ENCODE measurements at places on chromosomes 5 and 9.
A peak's percentile ranks its signal among the peaks of the same experiment; 100 is the strongest.

DNA sequence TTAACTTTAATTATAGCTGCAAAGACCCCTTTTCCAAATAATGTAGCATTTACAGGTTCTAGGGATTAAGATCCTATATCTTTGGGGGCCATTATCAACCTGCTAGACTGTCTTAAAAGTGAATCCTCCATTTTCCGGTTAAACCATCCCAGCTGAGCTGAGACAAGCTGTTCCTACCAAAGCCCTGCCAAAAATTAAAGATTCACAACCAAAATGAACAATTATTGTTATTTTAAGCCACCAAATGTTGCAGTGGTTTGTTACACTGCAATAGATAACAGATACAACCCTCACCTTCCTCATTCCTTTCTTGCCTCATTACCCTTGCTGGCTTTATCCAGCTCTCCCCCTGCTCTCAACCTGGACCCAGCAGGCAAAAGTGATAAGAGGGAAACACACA is 343.4 kb downstream of the CDK5RAP2 start:
- DNase-seq = no peak

GRCh38 chr5:43702815-43703214 is 99.8 kb downstream of the NNT start:
- DNase-seq = no peak

GRCh38 chr5:104942735-104943134 is 1380.1 kb upstream of the NUDT12 start:
- no peak for DNase-seq

- no peak for DNase-seq
Observed at GRCh38 chr9:23423999-23424398, 402.0 kb downstream of the ELAVL2 start.

DNA sequence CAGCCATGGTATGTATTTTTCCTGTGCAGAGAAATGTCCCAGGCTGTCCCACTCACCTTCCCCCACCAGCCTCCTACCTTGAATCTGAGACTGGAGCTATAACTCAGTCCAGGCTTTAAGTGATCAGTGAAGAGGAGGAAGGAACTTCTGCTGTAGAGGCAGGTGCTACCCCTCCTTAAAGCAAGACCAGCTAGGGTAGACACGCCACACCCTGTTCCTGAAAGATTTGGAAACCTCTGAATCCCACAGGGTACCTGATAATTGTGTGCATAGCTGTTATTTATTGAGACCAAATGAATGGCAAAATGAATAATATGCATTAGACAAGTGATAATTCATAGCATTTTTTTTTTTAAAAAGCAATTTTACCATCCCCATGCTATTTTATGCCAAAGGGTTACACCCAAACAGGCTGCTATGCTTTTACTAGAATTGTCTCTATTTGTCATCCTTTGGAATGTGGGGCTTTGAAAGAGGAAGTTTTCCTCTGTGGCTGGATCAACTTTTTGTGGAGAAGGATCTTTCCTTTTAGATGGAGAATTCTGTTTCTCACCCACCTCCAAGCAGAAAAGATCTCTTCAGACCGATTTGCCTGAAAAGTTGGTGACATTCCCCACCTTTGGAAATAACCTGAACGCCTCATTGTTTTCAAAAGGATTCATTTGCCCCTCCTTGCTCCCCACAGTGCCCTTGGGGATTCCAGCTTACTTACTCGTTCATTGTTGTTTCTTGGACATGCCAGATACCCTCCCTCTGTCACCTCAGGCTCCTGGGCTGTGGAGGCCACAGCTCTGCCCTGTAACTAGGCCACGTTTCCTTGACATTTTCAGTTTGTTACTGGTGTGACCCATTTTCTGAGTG is 248.7 kb downstream of the NR3C1 start:
- DNase-seq = peak; percentile 37

DNA sequence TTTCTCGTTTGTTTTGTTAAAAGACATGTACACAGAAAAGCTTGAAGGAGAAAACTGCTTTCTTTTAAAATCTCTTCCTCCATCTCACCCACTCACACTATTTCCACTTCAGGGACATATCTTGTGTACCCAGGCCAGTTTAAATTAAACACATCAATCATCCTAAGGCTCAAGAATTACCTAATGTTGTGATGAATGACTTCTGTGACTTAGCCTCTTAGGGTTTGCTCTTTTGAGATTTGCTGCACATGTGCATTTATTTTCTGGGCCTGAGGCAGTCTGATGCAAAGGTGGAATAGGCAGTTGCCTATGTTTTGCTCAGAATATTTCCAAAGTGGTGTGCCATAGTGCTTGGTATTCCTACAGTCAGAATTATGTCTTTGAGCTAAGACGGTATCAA is 439.9 kb upstream of the CHD1 start:
- DNase-seq = no peak

GRCh38 chr5:180289433-180289832 is 2.5 kb downstream of the MAPK9 start:
- DNase-seq = no peak

DNA sequence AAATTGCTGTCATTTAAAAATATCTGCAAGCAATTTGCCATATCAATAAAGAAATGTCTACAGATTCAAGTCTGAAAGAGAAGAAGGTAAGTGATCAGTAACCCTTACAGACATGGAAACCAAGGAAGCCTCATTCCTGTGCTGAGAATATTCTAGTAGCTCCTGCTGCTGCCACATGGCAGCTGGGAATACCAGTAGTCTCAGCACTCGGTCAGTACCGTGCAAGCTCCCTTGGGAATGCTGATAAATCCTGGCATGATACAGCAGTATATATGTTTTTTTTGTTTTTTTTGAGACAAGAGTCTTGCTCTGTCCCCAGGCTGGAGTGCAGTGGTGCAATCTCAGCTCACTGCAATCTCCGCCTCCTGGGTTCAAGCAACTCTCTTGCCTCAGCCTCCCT is 27.9 kb downstream of the NANS start:
- DNase-seq = no peak

GRCh38 chr5:135705941-135706466 is 127.2 kb upstream of the CXCL14 start:
- no peak for DNase-seq

DNA sequence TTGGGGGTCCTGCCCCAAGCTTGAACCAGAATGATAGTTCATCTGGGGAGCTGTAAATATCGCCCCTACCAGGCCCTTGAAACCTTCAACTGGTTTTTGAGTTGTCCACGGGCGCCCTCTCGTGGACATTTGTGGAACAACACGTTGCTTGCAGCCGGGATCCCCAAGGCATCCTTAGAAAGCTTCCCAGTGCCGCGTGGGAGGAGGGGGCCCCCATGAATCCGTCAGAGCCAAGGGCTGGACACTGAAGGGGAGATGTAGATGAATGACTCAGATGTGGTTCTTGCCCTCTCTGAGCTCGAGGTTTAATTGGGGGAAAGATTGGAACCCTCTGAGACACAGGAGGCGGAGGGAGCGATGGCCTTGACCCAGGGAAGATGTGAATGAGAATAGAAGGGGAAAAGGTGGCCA is 31.8 kb upstream of the ORM1 start:
- DNase-seq = peak; percentile 35

DNA sequence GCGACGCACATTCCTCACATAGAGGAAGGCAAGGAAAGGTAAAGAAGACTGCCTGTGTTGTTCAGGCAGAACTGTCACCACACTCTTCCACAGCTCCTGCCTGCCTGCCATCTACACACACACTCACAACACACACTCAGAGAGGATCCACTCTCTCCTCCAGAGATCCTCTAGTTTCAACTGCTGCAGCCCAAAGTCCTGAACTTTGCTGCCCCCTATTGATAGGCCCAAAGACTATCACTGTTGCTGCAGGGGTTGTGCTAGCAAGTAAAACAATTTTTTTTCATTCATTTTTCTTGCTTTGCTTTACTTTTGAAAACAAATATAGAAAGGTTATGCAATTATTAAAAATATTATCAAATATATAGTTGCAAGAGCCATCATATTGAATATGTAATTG is 5.9 kb upstream of the CFAP90 start:
- DNase-seq = peak; percentile 75

- DNase-seq = no peak
Observed at GRCh38 chr9:126435626-126436025, 109.0 kb downstream of the MVB12B start.

- no peak for DNase-seq
Observed at GRCh38 chr5:180129291-180130190, 58.0 kb upstream of the RNF130 start.

GRCh38 chr5:117131048-117131679 is 556.5 kb upstream of the SEMA6A start:
- DNase-seq = no peak

DNA sequence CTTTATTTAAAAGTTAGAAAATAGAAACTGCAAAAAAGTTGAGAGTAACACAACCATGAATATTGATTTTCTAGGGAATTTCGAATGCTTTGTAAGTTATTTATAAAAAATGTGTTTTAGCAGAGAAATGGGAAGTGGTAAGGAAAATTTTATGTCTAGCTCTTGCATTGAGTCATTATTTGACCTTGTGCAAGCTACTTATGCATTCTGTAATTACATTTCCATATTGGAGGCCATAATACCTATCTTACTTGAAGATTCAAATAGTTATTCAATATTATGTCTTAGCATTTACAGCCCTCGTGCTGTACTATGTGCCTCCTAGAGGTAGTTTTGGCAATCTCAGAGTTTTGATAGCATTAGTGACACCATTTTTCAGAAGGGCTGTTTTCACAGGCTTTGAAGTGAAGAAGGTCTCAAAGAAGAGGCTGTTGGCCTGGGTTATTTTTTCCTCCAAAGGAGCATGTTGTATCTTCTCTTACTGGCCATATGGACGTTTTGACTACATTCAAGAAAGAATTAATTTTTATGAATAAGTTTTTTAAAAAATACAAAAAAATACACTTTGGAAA is 7.4 kb upstream of the DAP start:
- DNase-seq = no peak

DNA sequence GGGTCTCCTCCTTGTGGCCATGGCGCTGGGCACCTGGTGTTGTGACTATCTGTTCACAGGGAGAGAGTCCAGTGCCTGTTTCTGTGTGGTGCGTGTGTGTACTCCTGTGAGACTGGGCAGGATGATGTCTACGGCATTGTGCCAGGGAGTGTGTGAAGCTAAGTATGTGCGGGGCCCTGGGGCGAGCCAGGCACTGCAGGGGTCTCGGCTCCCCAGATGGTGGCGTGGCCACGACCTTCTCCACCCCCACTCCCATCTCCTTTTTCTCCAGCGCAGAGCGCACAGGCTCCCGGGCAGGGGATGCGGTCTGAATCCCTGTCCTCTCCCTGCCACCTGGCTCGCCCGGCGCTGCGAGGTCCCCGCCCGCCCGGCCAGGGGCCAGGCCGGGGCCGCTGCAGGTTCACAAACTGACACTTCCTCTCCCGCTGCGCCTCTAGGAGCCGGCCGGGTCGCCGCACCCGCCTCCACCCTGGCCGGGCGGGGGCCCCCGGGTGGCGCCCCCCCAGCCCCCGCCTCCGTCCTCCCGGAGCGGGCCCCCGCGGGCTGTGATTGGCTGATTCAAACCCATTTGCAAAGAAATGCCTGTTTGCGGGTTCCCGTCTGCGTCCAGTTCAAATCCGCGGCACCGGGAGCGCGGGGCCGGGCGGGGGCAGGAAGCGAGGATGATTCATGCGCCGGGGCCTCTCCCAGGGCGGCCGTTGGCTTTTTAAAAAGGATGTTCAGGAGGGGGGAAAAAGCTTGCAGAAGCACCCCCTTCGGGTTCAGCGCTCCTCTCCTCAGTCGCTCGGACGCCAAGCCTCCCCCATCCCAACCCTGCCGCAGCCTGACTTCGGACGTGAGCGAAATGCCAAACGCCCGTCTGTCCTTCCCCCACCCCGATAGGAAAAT is 790 bp downstream of the PHF19 start:
- DNase-seq = peak; percentile 50

GRCh38 chr5:56026863-56027300 is 32.1 kb upstream of the IL6ST start:
- DNase-seq = peak; percentile 69

GRCh38 chr9:9215050-9215449 is 1397.8 kb downstream of the PTPRD start:
- DNase-seq = no peak

DNA sequence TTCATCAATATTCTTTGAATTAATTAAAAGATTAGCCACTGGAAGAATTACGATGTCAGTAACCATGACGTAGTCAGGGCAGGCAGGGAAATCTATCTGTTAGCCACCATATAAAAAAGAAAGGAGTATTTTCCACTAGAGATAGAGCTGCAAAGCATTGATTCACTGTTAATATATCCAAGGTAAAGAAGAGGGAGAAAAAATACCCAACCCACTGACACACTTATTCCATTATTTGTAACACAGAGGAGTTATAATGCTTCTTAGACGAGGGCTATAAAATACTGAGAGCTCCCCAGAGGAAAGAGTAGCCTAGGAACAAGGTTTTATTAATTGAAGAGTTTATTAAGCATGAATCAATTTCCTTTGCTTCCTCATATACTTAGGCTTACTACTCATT is 382.2 kb upstream of the CDH6 start:
- DNase-seq = no peak

- DNase-seq = no peak
Observed at GRCh38 chr5:111229221-111229835, 5.1 kb downstream of the CAMK4 start.

DNA sequence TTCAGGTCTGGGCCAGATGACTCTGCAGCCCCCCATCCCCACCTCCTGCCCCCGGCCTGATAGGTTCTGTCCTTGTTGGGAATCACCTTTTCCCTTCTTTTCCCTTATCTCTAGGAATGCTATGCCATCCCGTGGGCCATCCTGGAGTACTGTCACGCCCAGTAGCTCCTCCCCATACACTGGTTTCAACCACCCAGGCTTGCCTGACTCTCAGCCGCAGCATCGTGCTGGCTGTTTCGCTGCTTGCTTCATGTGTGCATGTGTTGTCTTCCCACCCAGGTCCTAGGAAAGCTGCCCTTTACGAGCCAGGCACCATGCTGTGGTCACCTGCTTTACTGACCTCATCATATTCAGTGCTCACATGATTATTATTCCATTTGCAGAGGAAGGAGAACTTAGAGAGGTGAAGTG is 71.8 kb downstream of the ANGPTL2 start:
- DNase-seq = no peak

DNA sequence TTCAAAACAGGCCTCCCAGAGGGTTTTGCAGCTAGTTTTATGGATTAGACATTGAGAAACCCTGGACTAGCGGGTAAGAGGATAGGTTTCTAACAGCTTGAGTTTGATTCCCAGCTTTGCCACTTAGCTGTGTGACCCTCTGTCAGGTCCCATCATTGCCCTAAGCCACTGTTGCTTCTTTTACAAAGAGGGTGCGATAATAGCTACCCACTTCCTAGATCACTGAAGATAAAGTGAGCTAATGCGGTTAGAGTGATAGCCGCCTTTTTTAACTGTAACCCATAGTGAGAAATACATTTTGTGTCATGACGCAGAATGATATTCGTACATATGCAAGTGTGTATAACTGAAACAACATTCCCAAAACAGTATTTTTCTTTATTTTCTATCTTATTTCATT is 40.3 kb downstream of the CSF1R start:
- no peak for DNase-seq

GRCh38 chr5:4674166-4674565 is 466.0 kb upstream of the ADAMTS16 start:
- DNase-seq = peak; percentile 32

- no peak for DNase-seq
Observed at GRCh38 chr5:31300501-31300900, 107.0 kb downstream of the CDH6 start.
